ENCODE measurements at places on chromosomes 12 and 14.

DNA sequence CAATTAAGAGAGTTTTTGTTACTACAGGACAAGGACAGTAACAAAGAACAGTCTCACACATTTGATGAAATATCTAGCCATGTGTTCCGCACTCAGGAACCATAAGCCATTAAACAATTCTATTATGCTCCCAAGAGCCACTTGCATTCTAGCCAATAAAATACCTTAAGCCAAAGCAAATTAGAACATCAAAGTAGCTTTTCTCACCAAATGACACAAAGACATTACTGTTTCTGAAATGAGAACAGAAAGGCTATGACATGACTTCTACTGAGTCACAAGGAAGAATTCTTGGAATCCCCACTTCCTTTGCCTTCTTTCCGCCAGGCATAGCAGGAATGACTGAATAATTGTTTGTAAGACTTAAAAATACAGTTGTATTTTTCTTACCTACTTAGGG, 445.8 kb downstream of the ATP23 start:
- no peak for DNase-seq

GRCh38 chr14:35046751-35047536, 872 bp downstream of the FAM177A1 start:
- DNase-seq, result no peak

- no peak for DNase-seq
Observed at GRCh38 chr12:4114986-4115385, 158.6 kb upstream of the CCND2 start.

- no peak for DNase-seq
Observed at GRCh38 chr12:27578689-27579372, 54.8 kb downstream of the PPFIBP1 start.

DNA sequence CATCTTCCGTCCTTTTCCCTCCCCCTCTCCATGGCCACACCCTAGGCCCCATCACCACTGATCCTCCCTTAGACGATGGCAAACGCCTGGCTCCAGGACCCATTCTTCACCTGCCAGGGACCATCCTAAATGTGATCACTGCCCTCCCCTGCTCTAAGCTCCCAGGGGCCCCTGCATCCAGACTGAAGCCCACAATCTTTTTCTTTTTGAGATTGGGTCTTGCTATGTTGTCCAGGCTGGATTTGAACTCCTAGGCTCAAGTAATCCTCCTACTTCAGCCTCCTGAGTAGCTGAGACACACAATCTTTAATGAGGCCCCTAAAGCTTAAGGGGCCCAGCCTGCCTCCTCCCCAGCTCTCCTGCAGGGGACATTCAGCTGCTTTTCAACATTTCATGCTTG, 15.3 kb downstream of the RBM19 start:
- no peak for DNase-seq

DNA sequence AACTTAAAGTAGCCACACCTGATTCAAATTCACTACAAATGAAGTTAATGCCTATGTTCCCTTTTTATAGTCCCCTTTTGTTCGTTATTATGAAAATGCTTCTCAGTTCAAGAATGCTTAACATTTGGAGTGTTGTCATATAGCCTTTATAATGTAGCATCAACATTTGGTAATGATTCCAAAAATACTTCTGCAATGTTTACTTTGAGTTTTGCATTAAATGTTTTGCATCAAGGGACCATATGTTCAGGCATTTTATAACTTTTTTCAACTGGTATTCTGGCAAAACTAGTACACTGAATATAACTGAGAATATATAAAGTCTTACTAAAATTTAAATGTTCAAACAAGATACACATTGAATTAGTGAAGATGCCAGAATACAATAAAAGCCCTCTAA, 209.6 kb upstream of the SLC16A7 start:
- DNase-seq, result no peak

DNA sequence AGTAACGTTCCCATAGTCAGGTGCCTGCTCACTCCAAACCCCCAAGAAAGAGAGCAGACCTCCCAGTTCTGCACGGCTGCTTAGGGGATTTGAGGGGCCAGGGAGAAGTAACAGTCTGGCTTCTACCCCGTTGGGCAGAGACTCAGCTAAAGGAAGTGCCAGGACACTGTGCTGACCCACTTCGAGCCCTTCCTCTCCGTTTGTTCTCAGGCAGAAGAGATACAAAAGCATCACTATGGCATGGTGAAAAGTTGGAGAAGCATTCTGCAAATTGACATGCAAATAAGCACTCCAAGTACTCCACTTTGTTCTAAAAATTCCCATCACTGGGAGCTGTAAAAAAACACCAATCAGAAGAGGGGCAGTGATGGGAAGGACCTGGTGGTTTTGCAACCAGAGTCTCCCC, 239.1 kb downstream of the EGLN3 start:
- peak; percentile 8 for DNase-seq

GRCh38 chr14:74198441-74199234, 40.6 kb upstream of the VSX2 start:
- DNase-seq, result no peak
